ENCODE measurements at places on chromosomes 3 and 15. TPM values are rescaled to one million over a fixed set of nuclear protein-coding genes. Genes with fewer than 3 reads are reported as not detected.

The ESYT3 gene
- 0.50 TPM for total RNA-seq

The PP2D1 gene
- not detected for total RNA-seq

- H3K4me1 ChIP-seq = no peaks in the 10 kb centered on the region
- H3K27ac ChIP-seq = no peak overlapping the region
- no peak for DNase-seq
- H3K4me3 ChIP-seq = no peak overlapping the region
- H3K27me3 ChIP-seq = no peaks in the 10 kb centered on the region
These were observed 963.4 kb downstream of the ROBO1 start for GRCh38 chr3:78804251-78805037.

The ERICH6 gene
- total RNA-seq = 0.81 TPM

DNA sequence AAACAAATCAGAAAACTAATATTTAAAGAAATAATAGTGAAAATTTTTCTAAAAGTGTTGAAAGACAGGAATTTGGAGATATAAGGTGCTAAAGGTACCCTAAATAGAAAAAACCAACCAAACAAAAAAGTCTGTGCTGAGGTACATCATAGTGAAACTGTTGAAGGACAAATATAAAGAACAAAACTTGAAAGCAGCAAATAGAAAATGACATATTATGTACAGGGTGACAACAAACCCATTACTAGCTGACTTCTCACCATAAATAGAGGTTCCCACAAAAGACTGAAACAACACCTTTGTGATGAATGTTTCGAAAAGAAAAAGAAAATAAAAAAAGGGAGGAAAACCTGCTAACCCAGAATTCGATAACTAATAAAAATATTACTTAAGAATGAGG is 502.5 kb upstream of the NECTIN3 start:
- no peaks in the 10 kb centered on the region for H3K36me3 ChIP-seq
- H3K4me3 ChIP-seq = no peak overlapping the region
- DNase-seq = no peak
- peaks cover 2% of the 10 kb centered on the region for H3K27me3 ChIP-seq
- H3K27ac ChIP-seq = no peak overlapping the region
- no peaks in the 10 kb centered on the region for H3K4me1 ChIP-seq

DNA sequence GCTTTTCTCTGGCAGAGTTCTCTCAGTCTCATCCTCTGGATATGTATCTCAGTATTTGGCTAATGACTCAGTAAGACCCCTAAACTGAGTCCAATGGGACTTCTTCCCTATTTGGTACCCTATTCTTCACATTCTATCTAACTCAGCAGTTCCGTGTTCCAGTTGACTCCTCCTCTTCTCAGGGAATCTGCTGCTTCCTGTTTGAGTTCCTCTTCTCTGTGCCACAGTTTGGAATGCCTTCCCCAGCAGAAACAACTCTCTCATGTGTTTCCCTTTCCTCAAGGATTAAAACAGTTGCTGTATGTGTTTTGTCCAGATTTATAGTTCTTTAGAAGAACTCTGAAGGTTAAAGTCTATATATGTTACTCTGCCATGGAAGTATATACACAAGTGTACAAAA is 344.0 kb upstream of the RARB start:
- H3K27me3 ChIP-seq = no peaks in the 10 kb centered on the region
- no peak for DNase-seq
- no peaks in the 10 kb centered on the region for H3K36me3 ChIP-seq
- no peaks in the 10 kb centered on the region for H3K4me1 ChIP-seq
- H3K27ac ChIP-seq = no peak overlapping the region

DNA sequence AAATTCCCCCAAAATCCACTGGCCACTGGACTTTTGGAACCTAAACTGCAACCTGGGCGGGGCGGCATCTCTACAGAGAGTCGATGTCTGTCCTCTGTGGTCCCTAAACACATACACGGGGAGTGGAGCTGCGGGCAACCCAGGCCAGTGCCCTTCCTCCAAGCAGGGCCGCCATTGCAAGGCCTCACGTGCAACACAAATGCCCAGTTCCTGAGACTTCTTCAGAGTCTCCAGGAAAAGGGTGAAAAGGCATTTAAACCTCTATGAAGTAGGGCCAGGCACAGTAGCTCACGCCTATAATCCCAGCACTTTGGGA is 4.9 kb downstream of the MUC4 start:
- H3K27me3 ChIP-seq = peaks cover 12% of the 10 kb centered on the region
- peaks cover 42% of the 10 kb centered on the region for H3K36me3 ChIP-seq
- no peak for DNase-seq

Data from activated CD4-positive, alpha-beta memory T cell treated with anti-CD3 and anti-CD28 coated beads, Interleukin-2, amount 10 ng/mL, durations not matched to agents 7 days and 5 days (primary cell).